Activated CD4-positive, alpha-beta T cell treated with anti-CD3 and anti-CD28 coated beads for 48 hours (primary cell): ENCODE measurements at places on chromosomes 13 and 19.

GRCh38 chr19:47658431-47659348 lies 49.8 kb downstream of the BICRA start:
- DNase-seq, result no peak

GRCh38 chr13:39515224-39515714 lies 87.7 kb downstream of the LHFPL6 start:
- no peak for DNase-seq

GRCh38 chr19:39156326-39157230 lies 31.0 kb downstream of the PAK4 start:
- peak; percentile 11 for DNase-seq

DNA sequence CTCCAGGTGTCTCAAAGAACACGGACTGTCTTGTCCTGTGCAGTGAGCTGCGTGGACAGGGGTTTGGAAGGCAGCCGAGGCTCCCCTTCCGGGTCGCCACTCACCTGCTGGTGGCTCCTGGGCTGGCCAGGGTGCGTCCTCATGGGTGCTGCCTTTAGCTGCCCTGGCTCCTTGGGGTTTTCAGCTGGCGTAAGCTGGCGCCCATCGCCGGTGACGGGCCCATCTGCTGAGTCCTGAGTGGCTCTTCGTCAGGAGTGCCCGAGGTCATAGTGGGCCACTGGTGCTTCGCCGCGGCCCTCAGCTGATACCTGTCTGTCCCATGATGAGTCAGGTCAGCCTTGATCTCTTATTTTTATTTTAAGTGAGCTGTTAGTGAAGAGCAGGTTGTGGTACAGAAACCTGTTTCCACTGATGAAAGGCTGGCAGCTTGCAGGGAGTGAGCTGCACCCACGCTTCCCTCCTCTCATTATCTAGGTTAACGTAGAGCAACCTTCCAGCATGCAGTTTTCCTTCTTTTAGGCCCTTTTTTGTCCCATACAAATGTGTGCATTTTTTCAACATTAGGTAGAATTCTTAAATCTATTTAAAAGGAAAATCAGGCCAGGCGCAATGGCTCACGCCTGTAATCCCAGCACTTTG lies 18.4 kb downstream of the EPN1 start:
- DNase-seq, result no peak

- no peak for DNase-seq
These were observed 3.2 kb upstream of the EDDM13 start for GRCh38 chr19:56269348-56269747.

DNA sequence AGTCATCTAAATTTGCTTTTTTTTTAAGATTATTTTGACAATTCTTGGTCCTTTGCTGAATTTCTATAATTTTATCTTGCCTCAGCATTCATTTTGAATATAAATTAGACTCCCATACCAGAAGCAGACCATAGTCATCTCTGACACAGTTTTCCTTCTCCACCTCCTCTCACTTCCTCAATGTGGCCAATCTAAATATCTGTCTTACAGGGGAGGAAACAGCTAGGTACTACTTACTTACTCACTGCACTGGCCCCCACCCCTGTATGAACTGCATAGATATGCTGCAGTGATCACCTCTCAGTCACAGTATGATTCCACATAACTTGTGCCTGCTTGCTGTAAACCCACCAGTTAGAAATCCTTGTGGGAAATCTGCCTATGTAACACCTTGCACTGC lies 665.6 kb downstream of the FGF9 start:
- DNase-seq, result no peak

GRCh38 chr13:67489016-67489415 lies 258.9 kb upstream of the PCDH9 start:
- DNase-seq, result no peak

- DNase-seq, result no peak
These were observed 302.1 kb downstream of the PCDH17 start for GRCh38 chr13:57933606-57934005.

DNA sequence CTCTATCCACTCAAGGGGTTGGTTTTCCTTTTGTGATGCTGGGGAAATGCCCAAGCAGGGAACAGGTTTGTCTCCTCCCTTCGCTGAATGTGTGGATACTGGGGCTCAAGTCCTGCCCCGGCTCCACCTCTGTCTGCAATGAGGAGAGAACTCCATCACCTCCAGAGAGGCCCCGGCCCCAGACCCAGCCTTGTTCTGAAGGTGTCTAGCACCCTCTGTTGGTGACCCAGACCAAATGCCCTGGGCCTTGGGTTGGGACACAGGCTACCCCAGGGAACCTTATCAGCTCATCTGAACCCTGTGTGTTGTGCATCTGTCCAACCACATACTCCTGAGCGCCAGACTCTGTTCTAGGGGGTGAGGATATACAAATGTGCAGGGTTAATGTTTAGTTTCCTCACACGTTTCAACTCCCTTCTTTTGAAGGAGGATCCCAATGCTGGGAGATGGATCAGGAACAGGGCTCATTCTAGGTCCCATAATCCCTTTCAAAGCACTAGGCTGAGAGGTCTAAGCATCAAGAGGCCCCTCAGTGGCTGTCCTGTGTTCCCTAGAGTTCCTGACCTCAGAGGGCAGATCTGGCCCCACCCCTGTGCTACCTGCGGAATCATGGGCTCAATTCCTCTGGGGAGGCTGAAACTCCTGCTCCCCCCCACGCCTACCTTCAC lies 112.5 kb upstream of the SLC7A1 start:
- DNase-seq, result peak; percentile 68
